Bronchus fibroblast of lung (primary cell): ENCODE measurements at places on chromosomes 5 and 9. TPM values are rescaled to one million over a fixed set of nuclear protein-coding genes. Genes with fewer than 3 reads are reported as not detected.

SGCD gene
- 1.0 and 1.3 TPM in 2 replicates for total RNA-seq

CMYA5 gene
- 0.30 and 0.34 TPM in 2 replicates for total RNA-seq

NSG2 gene
- not detected in 2 replicates for total RNA-seq

OBP2B gene
- not detected in 2 replicates for total RNA-seq

PDGFRB gene
- 84.2 and 84.7 TPM in 2 replicates for total RNA-seq

NINJ1 gene
- total RNA-seq: 48.9 and 52.2 TPM in 2 replicates

ANKRD20A1 gene
- not detected in 2 replicates for total RNA-seq

CDC25C gene
- 21.9 and 29.4 TPM in 2 replicates for total RNA-seq

GPR150 gene
- 0.34 and 0.59 TPM in 2 replicates for total RNA-seq

CCNJL gene
- total RNA-seq: 0.34 and 1.0 TPM in 2 replicates

DOK3 gene
- 0.17 and 0.74 TPM in 2 replicates for total RNA-seq

TMC1 gene
- total RNA-seq: 0.45 TPM in 1 of 2 replicates, not detected in the other

ZDHHC11B gene
- not detected in 2 replicates for total RNA-seq

MAP1B gene
- 130 and 167 TPM in 2 replicates for total RNA-seq

UAP1L1 gene
- 4.9 and 5.5 TPM in 2 replicates for total RNA-seq

ZNF484 gene
- total RNA-seq: 3.6 and 4.4 TPM in 2 replicates

PITX1 gene
- total RNA-seq: 2.9 and 3.1 TPM in 2 replicates

PCDHB12 gene
- not detected in 2 replicates for total RNA-seq

TNFSF8 gene
- total RNA-seq: not detected in 2 replicates

SPATA31E1 gene
- not detected in 2 replicates for total RNA-seq

COL15A1 gene
- total RNA-seq: 2.2 and 2.4 TPM in 2 replicates

RORB gene
- total RNA-seq: 0.89 and 1.3 TPM in 2 replicates

F2RL1 gene
- total RNA-seq: 16.5 and 20.2 TPM in 2 replicates

NRG2 gene
- 0.15 and 0.17 TPM in 2 replicates for total RNA-seq

PIP5K1B gene
- total RNA-seq: not detected in 2 replicates

ACOT12 gene
- total RNA-seq: 0.84 and 1.2 TPM in 2 replicates

GNAQ gene
- 13.8 and 16.2 TPM in 2 replicates for total RNA-seq

STKLD1 gene
- not detected in 2 replicates for total RNA-seq

CDC20B gene
- not detected in 2 replicates for total RNA-seq

OMD gene
- not detected in 2 replicates for total RNA-seq
